ENCODE measurements at places on chromosomes 7 and 10. TPM values are rescaled to one million over a fixed set of nuclear protein-coding genes. Genes with fewer than 3 reads are reported as not detected.

Gene TRIM4
- 16.3 TPM for total RNA-seq

Gene CALCR
- total RNA-seq: not detected

Gene POLR2J2
- total RNA-seq: 1.9 TPM

Gene CHRM2
- total RNA-seq: not detected

Gene CYP2C9
- total RNA-seq: not detected

Gene MACC1
- not detected for total RNA-seq

Gene COBL
- total RNA-seq: not detected

Gene SEMA3A
- total RNA-seq: 88.9 TPM

Gene NEUROD6
- total RNA-seq: not detected

Gene EPO
- not detected for total RNA-seq

Gene ZNF804B
- not detected for total RNA-seq

Gene BHLHA15
- 1.1 TPM for total RNA-seq

Gene GLI3
- total RNA-seq: 3.9 TPM

Gene WEE2
- total RNA-seq: not detected

Gene VWDE
- 0.65 TPM for total RNA-seq

Gene FGFBP3
- 0.30 TPM for total RNA-seq

Gene SPAM1
- not detected for total RNA-seq

Gene HOXA6
- 2.6 TPM for total RNA-seq

Gene ACTL6B
- total RNA-seq: not detected

Gene FAM25G
- not detected for total RNA-seq

Gene TAC1
- not detected for total RNA-seq

Gene BEND7
- 7.8 TPM for total RNA-seq

Gene PTPRN2
- total RNA-seq: 0.32 TPM

Gene CXCL12
- 0.46 TPM for total RNA-seq

Gene PURB
- 16.3 TPM for total RNA-seq

Gene SLC12A9
- 17.2 TPM for total RNA-seq

Gene ACSL5
- 1.3 TPM for total RNA-seq

Gene LBX1
- not detected for total RNA-seq

Gene MMP21
- not detected for total RNA-seq

Gene CEP55
- total RNA-seq: 45.8 TPM
